ENCODE measurements at places on chromosomes 2 and 18.

- DNase-seq = no peak
Observed at GRCh38 chr2:161107265-161107664, 53.0 kb upstream of the TANK start.

- no peak for DNase-seq
Observed at GRCh38 chr18:50053111-50053510, 141.8 kb downstream of the MYO5B start.

DNA sequence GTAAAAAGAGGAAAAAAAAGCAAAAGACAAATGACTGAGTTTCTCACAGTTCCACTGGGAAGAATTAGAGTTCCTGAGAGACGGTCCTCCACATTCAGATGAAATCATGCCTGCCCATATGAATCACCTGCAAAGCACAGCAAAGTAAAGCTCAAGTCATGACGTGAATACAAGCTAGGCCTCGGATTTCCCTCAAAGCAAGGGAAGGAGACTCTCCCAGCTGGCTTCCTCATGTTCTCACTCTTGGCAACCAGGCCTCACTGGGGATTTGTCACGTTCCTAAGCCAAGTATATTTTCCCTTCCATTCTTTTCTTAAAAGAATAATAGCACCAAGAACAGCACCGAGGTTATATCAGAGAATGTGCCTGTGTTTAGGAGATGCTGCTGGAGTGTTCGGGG lies 47.0 kb downstream of the CYP27C1 start:
- DNase-seq = no peak

- DNase-seq = no peak
Observed at GRCh38 chr2:99821984-99822383, 320.4 kb downstream of the AFF3 start.

- no peak for DNase-seq
Observed at GRCh38 chr2:226575928-226576327, 223.7 kb downstream of the IRS1 start.

DNA sequence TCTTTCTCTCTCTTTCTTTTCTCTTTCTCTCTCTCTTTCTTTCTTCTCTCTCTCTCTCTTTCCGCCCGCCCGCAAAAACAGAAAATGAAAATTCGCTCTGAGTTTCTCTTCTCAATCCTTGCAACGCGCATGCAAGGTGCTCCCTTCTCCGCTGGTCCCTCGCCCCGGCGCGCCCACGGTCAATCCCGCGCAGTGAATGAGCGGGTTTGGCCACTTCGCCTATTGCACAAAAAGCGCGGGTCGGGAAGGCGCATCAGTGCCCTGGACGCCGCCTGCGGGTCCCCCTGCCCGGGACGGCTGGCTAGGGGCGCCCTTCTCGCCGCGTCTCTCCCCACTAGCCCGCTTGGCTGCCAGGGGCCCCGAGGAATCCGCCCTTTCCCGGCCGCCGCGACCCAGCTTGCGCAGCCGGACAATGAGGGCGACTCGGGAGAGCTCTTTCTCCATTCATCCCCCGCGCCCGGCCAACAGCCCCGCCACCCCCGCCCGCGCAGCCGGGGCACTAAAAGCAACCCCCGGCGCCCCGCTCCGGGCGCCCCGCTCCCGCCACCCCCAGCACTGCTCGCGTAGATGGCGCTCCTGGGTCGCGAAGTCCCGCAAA lies 706 bp downstream of the LAMA1 start:
- DNase-seq = no peak

- no peak for DNase-seq
Observed at GRCh38 chr2:48249025-48249424, 280.9 kb upstream of the STON1 start.

DNA sequence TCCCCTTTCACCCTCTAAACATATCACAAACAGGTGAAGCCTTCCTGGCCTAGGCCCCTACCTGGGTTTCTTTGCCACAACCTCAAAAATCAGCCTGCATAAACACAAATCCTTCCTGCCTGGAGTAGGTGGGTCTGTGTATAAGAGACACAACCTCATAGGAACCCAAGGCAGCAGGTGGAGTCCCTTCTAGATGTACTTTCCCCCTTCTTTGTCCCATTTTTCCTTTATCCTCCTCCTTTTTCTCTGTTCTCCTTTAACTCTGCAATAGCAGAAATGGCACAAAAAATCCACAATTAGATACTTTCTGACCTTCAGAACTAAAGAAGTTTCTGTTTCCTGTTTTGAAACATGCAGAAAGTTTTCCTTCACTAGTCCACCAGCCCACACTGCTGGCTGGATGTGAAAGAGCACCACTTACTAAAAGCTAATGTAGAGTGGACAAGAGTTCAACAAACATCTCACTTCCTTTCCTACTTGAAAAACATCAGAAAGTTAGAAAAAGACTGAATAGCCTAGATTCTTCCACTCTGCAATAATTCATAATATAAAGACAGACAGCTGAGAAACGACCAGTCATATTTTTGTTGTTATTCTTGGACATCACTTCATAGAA lies 11.2 kb downstream of the SLC40A1 start:
- DNase-seq = no peak

GRCh38 chr2:74177696-74178095 lies 983 bp downstream of the MOB1A start:
- DNase-seq = no peak

GRCh38 chr2:28137221-28137620 lies 246.7 kb downstream of the BABAM2 start:
- no peak for DNase-seq

- DNase-seq = no peak
Observed at GRCh38 chr2:64234150-64234549, 89.9 kb upstream of the PELI1 start.

GRCh38 chr2:112688086-112688880 lies 32.5 kb upstream of the NT5DC4 start:
- no peak for DNase-seq

- no peak for DNase-seq
Observed at GRCh38 chr18:56889621-56890020, 238.5 kb downstream of the WDR7 start.

GRCh38 chr18:67995769-67996168 lies 479.2 kb upstream of the DSEL start:
- no peak for DNase-seq

DNA sequence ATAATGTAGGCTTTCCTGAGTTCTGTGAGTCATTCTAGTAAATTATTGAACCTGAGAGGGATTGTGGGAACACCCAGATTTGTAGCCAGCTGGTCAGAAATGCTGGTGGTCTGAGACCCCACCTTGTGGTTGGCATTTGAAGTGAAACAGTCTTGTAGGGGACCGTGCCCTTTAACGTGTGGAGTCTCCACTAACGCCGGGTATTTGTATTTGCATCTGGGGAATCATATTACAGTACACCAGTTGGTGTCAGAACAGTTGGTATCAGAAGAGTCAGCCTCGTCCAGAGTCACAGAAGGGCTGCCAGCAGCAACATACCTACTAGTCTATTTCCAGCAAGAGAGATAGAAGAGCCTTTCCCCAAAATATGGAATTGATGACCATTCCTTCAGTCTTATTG lies 38.3 kb upstream of the PTPN4 start:
- DNase-seq = no peak

DNA sequence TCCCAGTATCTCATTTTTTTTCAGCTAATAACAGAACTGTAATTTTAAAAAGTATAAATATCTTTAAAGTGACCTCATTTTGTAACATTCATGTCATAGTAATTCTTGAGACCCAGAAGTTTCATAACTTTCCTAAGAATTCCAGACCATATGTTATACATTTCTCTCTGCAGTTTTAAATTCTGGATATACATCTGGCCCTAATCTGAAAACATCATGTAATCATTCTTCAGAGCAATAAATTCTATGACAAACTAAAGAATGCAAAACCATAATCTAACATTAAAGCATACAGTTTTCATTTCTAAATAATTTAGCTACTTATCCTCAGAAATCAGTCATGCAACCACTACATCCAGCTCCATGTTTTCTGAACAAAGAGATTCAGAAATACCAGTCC lies 198.3 kb upstream of the SLC35G4 start:
- DNase-seq = no peak

GRCh38 chr18:36186461-36187192 lies 670 bp upstream of the MOCOS start:
- no peak for DNase-seq

DNA sequence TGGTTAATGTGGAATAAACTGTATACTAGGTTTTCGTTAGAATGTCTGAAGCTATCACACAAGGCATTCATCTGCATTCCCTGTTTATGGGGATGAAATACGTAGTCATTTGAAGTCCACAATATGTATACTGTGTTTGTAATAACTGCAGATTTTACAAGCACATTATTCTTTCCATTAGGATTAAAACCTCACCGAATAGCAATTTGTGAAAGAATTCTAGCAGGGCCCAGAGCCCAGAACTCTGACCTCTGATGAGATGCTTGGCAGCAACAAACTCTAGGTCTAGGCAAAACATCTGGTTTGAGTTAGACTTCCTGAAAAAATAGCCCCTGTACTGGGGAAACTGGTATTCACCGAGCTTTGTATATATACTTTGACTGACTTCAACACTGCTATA lies 158.2 kb downstream of the SRBD1 start:
- no peak for DNase-seq

- DNase-seq = no peak
Observed at GRCh38 chr2:36770542-36771287, 74.2 kb downstream of the VIT start.

- no peak for DNase-seq
Observed at GRCh38 chr2:129377078-129377469, 602.4 kb upstream of the RAB6C start.

GRCh38 chr2:120472891-120473309 lies 127.0 kb downstream of the INHBB start:
- DNase-seq = no peak

- DNase-seq = no peak
Observed at GRCh38 chr2:234528410-234529148, 31.7 kb upstream of the ARL4C start.

DNA sequence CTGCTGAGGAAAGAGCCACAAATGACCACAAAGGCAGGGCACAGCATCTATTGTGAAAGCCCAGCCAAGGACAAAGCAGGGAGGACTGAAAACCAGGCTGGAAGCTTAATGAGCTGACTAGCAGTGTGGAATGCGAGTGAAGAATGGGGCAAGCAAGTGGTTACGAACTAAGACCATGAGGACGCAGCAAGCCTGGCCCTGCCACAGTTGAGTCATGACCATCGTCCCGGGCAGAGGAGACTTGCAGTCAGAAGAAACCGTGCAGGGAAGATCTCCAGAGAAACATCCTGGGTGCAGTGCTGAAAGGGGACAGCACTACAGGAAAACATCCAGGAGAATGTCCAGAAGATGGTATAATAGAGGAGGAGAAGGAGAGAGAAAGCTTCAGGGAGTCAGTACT lies 120.5 kb upstream of the GYPC start:
- DNase-seq = no peak

- no peak for DNase-seq
Observed at GRCh38 chr2:219104107-219105035, 43.6 kb upstream of the IHH start.

- DNase-seq = no peak
Observed at GRCh38 chr2:18362696-18363095, 197.8 kb downstream of the RDH14 start.

GRCh38 chr2:51218047-51218446 lies 186.1 kb upstream of the NRXN1 start:
- DNase-seq = no peak

DNA sequence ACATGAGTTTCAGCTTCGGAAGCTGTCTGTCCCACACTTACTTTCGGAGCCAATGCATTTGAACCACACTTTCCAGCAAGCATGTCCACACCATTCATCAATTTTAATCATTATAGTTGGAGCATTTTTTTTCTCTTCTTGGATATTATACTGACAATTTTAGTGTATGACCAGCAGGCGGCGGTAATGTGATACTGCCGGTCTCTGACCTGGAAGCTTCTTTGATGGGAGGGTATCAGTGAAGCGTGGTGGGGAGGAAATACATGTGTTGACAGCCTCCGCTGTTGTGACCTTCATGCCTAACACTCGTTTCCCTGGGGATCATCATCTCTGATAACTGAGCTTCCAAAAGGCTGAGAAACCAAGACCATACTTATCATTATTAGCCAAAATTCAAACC lies 231.7 kb downstream of the GBX2 start:
- DNase-seq = no peak

DNA sequence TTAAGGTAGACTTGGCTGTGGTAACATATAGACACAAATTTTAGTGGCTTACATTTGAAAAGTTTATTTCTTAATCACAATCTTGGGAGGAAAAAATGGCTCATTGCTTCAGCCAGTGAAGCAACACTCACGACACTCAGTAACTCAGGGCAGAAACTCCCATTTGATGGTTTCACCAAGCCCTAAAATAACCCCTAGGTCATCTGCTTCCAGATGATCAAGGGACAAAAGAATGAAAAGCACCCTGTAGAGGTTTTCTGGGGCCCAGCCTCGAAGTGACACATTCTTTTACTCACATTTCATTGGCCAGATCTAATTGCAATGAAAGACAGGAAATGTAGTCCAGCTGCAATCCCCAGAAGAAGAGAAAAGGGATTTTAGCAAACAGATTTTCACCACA lies 275.9 kb downstream of the TMX3 start:
- no peak for DNase-seq

DNA sequence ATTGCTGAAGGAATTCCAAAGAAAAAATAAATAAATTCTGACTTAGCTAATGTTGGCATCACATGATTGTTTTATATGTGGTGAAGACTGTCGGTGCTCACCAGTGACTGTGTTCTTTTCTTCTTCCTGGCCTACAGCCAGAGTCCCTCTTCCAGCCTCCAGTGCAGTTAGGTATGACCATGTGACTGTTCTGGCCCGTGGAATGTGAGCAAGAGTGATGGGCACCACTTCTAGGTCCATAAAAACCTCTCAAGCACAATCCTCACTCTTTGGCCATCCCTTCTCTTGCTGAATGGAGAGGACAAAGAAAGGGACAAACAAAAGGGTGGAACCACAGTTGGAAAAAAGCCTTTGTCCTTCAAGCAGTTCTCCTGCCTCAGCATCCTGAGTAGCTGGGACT lies 39.0 kb upstream of the BMPR2 start:
- no peak for DNase-seq

DNA sequence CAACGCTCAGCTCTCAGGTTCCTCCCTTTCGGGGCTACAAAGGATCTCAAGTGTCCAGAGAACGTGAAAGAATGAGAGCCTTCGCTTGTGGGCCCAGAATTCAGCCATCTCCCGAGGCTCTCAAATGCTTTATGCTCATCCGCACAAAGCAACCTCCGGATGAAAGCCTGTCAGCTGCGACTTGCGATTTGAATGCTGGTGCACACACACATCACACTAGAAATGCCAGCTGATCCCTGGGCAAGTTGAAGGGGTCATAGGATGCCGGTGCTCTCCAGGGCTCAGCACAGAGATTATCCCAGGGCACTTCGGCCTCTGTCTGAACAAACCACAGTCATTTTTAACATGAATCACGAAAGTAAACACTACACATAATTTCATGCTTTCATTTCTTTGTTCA lies 141.8 kb upstream of the MYT1L start:
- DNase-seq = no peak

DNA sequence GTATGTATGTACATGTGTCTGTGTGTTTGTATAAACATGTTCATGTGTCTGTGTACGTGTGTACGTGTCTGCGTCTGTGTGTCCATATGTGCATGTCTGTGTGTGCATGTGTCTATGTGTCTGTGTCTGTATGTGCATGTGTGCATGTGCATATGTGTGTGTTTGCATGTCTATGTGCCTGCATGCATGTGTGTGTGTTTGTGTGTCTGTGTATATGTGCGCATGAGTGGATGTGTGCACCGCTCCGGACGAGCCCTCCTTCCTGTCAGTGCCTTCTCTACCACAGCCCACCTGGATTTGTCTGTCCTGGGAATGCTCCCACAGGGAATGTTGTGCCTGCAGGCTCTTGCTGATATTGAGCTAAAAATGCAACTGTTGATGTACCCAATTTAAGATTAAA lies 113.3 kb upstream of the EPC2 start:
- DNase-seq = no peak

GRCh38 chr18:3481696-3482210 lies 31.8 kb downstream of the TGIF1 start:
- DNase-seq = no peak
